ENCODE measurements at places on chromosomes 3 and 15. TPM values are rescaled to one million over a fixed set of nuclear protein-coding genes. Genes with fewer than 3 reads are reported as not detected.

GRCh38 chr3:27114684-27115083, 254.5 kb downstream of the NEK10 start:
- no peak for DNase-seq

SLC7A14 gene
- polyA plus RNA-seq: 2.7 TPM

GRCh38 chr15:71117714-71118305, 2.5 kb downstream of the THSD4 start:
- DNase-seq: no peak

DNA sequence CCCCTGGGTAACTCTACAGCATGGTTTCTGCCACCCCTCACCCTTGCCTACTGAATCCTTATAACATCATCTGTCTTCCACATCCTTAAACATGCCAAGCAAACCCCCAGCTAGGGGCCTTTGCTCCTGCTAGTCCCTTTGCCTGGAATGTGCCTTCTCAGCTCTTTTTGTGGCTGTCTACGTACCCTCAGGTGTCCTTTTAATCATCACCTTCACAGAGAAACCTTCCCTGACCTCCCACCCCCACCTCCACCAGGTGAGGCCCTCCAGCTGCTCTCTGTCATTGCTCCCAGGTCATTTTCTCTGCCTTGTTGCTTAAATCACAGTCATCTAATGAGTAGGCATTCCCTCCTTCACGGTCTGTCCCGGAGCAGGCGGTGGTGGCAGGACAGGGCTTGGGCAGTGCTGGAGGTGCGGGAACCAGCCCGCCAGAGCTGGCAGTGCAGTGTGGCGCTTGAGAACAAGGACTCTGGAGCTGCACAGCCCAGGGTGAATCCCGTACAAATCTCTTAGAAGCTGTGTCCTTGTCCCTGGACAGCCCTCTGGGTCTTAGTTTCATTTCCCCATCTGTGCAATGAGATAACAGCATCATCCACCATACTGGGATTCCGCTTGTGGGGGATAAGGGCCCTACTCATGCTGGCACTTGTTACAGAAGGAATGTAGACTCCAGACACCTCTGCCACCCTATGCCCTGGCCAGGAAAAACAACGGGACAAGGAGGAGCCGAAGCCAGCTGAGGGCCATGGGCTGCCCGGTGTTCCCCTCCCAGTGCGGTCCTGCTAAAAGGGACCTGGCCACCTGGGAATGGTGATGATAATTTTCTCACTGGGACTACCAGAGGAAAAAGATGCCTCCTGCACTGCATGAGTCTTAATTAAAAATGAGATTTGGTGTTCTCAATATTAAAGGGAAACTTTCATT, 52.1 kb upstream of the IQSEC1 start:
- no peak for DNase-seq

DNA sequence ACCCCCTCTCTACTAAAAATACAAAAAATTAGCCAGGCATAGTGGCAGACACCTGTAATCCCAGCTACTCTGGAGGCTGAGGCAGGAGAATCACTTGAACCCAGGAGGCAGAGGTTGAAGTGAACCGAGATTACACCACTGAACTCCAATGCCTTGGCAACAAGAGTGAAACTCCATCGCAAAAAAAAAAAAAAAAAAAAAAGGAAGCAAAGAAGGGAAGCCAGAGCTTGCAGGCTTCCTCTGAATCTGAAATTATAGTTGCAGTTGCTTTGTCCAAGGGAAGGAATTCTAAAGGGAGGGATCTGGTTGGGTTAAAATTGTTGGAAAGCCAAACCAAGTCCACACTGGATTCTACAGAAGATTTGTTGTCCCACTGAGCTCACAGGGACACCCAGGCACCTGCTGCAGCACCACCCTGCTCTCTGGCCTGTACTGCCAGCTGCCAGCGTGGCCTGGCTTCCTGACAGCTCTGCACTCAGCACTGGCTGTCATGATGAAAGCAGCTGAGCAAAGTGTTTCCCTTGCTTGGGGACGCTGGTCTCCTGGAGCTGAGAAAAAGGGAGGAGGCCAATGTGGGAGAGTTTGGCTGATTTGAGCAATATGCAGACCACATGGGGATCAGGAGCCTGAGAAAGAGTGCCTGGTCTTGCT, 88.8 kb upstream of the HES1 start:
- no peak for DNase-seq

ALG1L2 gene
- 2.0 TPM for polyA plus RNA-seq

GRCh38 chr15:42691308-42691707, 45.6 kb downstream of the CDAN1 start:
- DNase-seq: no peak

GRCh38 chr15:67241132-67241855, 13.2 kb downstream of the AAGAB start:
- DNase-seq: no peak

DNA sequence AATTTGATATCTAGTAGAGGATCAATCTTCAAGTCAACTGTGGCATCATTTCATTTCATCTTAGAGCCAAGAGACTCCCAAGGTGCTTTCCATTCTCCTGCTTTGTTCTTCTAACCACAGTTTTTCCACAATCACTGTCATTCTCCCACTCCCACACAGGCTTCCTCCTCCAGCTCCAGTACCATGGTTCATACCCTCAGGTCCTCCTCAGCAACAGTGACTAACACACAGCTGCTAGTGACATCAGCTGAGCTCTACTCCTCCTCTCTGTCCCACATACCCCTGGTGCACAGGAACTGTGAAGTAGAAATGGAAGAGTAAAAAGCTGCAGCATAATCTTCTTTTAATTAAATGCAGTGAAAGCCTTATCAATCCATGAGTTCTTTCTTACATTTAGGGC, 200.2 kb upstream of the DPH6 start:
- DNase-seq: no peak

SLC6A1 gene
- 1.9 TPM for polyA plus RNA-seq
